Stimulated activated CD4-positive, alpha-beta T cell treated with anti-CD3 and anti-CD28 coated beads, TNF-alpha, amount 100 ng/mL, for 24 hours (primary cell): ENCODE measurements at places on chromosomes 6 and 20.

DNA sequence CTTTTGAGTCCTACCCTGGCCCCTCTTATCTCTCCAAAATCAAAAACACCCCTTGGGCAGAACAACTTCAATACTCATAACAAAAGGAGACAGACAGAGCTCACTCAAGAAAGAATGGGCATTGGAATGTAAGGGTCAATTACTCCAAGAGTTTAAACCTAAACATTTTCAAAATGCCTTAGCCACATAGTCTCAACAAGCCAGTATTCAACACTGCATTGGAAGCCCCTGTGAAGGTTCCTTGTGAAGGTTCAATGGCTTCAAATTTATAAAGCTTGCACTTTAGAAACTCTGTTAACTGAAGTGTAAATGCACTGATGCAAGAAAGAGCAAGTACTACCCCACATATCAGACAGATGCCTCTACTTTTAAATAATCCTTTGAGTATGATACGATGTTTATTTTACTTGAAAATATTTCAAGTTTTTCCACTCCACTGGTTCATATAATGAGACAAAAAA lies 139.1 kb upstream of the LAMP5 start:
- DNase-seq: no peak

GRCh38 chr6:7268816-7269555 lies 44.0 kb downstream of the SSR1 start:
- no peak for DNase-seq

- no peak for DNase-seq
These were observed 396.1 kb downstream of the PLCB1 start for GRCh38 chr20:8527998-8528723.

DNA sequence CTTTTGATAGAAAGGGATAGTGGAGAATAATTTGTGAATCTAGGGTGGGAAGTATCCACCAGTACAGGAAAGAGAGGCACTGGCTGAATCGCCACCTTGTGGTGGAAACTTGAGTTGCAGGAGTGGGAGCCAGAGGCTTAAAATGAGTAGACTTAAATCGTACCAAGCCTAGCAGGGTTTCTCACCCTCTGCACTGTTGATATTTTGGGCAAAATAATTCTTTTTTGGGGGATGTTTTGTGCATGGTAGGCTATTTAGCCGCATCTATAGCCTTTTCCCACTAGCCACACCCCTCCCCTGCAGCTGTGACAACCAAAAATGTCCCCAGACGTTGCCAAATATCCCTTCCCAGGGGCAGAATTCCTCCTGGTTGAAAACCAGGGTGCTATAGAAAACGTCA lies 119.1 kb downstream of the DHX35 start:
- peak; percentile 82 for DNase-seq

DNA sequence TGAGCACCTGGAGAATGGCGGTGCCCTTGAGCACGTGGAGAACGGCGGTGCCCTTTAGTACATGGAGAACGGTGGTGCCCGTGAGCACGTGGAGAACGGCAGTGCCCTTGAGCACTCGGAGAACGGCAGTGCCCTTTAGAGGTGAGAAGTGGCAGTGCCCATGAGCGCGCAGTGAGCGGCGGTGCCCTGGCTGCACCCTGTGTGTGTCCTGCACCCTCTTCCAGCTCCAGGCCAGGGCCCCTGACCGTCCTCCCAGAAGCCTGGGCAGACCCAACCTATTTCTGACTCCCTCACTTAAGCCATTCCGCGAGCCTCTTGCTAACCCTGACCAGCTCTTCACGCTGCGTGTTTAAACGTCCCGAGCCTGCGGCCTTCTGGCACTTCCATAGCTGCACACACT lies 151.3 kb downstream of the DLL1 start:
- no peak for DNase-seq

DNA sequence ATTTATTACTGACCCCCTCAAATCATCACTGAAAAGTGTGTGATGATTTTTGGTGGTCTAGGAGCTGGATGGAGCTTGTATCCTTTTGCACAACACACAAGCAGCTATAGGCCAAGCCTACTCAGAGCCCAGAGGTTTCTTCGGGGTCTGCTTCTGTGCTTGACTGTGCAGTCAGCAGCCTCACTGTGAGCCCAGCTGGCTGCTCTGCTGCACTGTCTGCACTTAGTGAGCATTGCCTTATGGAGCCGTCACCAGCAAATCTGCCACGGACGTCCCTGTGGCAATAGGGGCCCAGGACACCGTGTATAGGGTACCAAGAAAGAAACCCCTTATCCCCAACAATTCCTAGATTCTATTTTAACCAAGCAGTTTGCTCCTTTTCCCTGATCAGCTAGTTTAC lies 38.6 kb upstream of the GMPR start:
- DNase-seq: no peak

GRCh38 chr20:25496165-25496967 lies 88.9 kb downstream of the GINS1 start:
- DNase-seq: no peak

GRCh38 chr6:21582651-21583050 lies 10.9 kb upstream of the SOX4 start:
- no peak for DNase-seq

DNA sequence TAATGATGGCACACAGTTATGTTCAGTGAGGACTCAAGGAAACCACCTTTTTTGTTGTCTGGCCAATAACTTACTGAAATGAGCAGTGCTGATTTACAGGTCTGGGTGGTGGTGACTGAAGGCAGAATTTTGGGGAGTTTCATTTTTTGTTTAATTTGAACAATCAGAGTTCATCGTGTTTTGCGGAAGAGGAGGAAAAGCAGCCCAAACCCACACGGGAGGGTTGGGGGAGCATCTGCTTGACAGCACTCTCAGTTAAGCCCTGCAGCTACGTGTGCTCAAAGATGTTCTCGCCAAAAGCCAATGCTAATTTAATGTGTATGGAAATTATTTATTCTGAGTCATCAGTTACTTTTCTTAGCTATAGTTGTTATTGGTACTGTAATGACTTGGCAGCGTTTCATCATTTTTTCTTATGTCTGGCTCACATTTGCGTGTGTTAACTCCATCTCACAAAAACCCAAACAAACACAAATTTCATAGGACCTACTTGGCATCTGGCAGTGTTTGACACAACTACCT lies 89.2 kb downstream of the UST start:
- DNase-seq: peak; percentile 31

DNA sequence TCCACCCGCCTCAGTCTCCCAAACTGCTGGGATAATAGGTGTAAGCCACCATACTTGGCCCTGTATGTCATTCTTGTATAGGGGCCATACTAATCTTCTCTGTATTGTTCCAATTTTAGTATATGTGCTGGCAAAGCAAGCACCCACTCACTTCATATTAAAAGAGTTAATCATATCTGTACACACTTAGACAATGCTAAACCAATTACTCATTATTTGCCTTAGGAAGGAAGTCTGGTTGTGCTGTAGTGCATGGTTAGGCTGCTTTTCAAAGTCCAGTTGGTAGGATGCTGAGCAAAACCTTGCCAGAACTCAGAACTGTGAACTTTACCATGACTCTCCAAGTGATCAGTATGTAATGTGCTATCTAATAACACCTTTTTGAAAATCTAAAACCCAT lies 88.6 kb downstream of the LIN28B start:
- DNase-seq: no peak

DNA sequence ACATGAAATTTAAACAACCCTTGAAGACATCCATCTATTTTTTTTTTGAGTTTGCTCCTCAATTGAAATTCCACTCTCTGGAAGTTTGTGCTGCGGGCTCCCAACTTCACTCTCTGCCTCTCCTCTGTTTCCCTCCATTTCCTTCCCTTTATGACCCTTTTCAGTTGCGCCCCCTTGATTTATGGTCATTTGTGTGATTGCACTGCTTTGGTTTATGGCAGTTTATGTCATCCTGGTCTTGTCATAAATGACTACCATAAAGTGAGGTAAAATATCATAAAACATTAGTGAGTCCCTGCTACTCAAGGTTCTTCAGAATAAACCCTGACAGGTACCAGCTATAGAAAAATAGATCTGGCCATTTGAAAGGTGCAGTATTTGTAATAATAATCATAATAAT lies 348.3 kb upstream of the ZFP64 start:
- no peak for DNase-seq

GRCh38 chr6:80214436-80215022 lies 108.1 kb downstream of the BCKDHB start:
- DNase-seq: no peak

DNA sequence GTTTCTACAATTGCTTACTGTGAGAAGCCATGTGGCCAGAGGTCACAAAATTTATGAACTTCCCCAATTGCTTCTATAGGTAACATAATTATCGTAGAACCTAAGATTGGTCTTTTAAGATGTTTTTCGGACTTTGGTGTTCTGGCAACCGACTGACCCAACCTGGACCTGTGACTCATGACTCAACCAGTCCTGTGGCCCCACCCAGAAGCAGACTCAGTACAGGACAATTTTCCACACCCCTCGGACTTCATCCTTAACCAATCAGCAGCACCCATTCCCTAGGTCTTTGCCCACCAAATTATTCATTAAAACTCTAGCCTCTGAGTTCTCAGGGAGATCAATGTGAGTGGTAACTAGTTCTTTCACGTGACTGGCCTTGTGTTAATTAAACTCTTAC lies 26.4 kb upstream of the AKAP12 start:
- DNase-seq: no peak

- no peak for DNase-seq
These were observed 540.1 kb upstream of the FLRT3 start for GRCh38 chr20:14877301-14878028.

GRCh38 chr6:85458782-85459181 lies 8.9 kb downstream of the NT5E start:
- no peak for DNase-seq

GRCh38 chr20:24816431-24816830 lies 132.6 kb upstream of the CST7 start:
- no peak for DNase-seq
